ENCODE measurements at places on chromosomes 3 and 15.

GRCh38 chr15:67480741-67481140 is 40.2 kb upstream of the C15orf61 start:
- DNase-seq: no peak

DNA sequence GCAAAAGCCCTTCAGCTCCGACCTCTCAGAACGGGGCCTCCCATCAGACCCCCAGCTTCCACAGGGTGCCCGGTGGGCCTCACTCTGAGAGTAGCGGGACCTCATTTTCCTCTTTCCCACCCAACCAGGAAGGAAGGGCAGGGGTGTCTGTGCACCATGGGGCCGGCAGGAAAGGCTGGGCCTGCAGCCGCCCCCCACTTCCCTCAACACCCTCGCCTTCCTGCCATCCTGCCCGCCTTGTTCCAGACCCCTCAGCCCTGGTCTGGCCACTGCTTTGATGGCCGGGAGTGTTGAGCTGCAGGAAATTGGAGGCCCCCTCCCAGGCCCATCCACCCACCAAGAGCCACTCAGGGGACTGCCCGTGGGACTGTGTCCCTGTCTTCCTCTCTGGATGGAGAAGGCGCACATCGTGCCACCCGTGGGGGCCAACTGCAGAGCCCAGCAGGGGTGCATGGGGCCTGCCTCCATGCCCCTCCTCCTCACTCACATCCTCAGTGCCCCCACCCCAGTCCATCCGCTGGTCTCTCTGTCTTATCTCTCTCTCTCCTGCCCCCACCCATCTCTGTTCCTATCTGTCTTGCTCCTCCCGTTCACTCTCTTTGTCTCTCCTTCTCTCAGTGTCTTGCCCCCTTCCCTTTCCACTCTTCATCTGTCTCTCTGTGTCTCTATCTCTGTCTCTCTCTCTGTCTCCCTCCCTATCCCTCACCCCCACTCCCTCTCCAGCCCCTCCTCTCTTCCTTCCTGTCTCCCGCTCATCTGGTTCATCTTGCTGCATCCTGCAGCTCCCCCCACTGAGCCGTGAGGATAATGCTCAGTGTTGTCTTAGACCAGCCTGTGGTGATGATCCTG is 1.8 kb upstream of the PLXND1 start:
- DNase-seq: no peak

GRCh38 chr3:20074226-20075063 is 34.2 kb downstream of the KAT2B start:
- DNase-seq: no peak

GRCh38 chr3:48634661-48635221 is 520 bp downstream of the SLC26A6 start:
- no peak for DNase-seq

DNA sequence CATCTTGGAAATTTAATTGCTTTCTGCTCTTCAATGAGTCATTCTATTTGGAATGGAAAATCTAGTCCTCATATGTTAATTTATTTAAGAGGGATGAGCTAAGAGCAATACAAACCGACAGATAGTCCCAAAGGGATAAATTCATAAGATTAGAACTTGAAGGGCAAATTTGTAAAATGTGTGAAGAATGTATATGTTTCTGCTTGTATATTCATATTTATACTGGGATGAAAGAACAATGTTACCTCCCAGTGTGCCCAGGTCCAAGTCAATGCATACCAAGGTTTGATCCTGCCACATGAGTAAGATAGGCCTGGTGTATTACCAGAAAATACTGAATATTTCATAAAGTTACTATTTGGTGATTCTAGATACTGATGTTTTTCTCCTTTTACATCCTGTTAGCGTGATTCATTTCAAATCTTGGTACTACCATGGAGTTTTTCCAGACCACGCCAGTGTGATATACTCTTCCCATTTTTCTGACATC is 255.6 kb upstream of the SEMA6D start:
- DNase-seq: no peak

GRCh38 chr3:37171144-37171543 is 3.2 kb downstream of the LRRFIP2 start:
- no peak for DNase-seq

DNA sequence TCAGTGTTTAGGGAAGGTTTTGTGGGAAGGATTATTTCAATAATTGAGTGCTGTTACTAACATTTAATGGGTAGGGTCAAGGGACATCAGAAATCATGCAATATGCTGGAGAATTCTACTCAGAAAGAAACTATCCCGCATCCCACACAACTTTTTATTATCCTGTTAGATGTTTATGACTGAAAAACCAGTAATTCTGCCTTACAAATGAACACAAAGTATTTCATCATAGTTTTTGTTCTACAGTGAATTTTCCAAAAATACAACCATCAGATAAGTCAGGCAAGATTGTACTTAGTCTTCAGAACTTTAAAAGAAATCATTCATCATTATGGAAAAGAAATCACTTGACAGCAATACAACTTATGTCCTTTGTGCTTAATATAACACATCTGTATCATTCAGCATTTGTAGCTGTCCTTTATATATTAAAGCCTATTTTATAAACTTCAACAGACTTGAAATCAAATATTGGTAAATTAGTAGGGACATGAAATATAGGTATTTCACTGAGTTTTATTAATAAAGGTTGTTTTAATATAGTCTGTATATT is 61.9 kb downstream of the TRPM7 start:
- DNase-seq: no peak

Data from NCI-H1930 (cell line).